Endothelial cell of umbilical vein (primary cell): ENCODE measurements at places on chromosomes 13 and 19.

DNA sequence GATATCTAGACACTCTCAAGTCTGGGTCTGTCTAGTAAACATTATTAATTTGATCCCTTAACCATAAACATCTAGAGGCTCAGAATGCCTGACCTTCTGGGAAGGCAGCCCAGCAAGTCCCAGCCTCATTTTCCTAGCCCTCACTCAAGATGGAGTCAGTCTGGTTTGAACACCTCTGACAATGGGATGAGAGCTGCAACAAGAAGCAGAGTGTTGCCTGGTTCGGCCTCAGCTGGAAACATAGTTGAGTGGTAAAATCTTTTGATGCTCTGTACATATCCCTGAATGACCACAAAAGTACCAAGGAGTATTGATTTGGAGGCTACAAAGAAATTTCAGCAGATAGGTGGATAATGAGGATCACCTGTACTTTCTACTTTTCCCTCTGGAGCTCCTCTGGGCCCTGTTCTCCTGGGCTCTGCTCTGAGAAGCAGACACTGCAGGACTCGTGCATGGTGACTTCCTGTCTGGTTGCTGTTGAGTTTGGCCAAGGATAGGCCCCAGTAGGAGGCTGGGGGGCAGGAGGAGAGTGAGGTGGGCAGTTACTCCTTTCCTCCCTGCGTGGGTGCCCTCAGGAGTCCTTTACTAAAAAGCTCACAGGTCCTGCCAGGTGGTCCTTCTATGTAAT lies 68.4 kb upstream of the SLC15A1 start:
- DNase-seq, result no peak

GRCh38 chr19:30163663-30164062 lies 208.5 kb upstream of the ZNF536 start:
- no peak for DNase-seq

GRCh38 chr19:47663911-47664771 lies 49.1 kb upstream of the EHD2 start:
- no peak for DNase-seq

- no peak for DNase-seq
These were observed 105.7 kb upstream of the KL start for GRCh38 chr13:32910530-32910929.

DNA sequence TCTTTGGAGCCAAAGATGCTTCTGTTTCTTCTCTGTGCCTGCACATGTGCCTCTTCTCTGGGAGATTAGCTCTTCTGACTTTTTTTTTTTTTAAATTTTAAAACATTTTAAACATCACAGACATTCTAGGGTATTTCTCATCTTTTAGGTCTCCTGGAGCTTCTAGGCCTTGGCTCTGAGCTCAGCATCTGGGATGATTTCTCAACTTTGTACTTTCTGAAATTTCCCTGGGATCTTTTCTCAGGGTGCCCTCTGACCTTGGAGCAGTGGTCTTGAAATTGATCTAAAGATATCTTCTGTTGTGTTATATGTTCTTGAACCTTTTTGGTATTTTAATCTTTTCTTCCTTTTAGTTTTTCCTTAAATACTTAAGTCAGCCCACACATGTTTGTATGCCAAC lies 6.2 kb downstream of the WASF3 start:
- DNase-seq, result no peak

DNA sequence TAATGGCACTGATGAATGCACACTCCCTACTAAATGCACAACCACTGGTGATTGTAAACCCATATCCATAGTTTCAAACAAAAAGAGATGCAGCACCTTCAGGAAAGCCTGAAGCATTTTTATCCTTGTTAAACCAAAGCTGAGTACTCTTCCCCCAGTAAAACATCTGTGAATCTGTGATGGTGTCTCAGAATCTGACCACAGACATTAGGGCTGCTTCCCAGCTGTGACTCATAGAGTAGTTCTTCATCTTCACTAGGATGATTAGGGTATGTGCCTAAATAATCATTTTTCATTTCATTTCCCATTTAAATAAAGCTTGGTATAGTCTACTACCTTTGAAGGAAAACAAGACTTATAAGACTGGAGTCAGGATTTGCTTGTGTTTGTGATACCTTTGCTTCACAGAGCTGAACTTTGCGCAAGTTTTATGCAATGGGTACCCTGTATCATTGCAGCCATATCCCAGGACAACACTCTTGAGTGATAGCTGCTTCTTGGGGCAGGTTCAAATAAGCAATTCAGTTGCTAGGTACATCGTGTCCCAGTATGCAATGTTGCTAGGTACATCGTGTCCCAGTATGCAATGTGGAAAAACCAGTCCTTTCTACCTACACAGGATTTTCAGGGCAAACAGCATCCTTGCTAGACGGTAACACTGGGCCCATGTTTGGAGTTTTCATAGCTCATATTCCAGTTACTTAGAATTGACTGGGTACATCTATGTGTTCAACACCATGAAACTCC lies 277.1 kb downstream of the IRS2 start:
- DNase-seq, result no peak
